Hematopoietic multipotent progenitor cell treated with erythropoietin and hydrocortisone succinate and interleukin-3 and kit ligand, for 8 days (in vitro differentiated cells): ENCODE measurements at places on chromosomes 1 and 21.

DNA sequence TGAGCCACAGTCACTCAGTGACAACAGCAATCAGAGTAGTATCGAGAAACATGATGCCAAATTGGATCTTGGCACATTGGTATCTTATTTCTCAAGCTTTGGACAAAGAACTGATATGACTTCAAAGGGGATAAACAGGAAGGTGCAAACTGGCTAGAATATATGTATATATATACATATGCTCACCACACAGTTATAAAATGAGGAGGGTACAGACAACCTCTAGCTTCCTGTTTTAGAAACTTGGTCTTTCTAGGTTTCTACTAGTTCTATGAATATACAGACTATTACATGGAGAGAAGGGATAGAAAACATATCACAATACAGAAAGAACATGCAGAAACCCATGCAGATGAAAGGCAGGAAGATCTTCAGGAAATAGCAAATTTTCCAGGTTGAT, 292.1 kb upstream of the SNX7 start:
- no peak for DNase-seq

DNA sequence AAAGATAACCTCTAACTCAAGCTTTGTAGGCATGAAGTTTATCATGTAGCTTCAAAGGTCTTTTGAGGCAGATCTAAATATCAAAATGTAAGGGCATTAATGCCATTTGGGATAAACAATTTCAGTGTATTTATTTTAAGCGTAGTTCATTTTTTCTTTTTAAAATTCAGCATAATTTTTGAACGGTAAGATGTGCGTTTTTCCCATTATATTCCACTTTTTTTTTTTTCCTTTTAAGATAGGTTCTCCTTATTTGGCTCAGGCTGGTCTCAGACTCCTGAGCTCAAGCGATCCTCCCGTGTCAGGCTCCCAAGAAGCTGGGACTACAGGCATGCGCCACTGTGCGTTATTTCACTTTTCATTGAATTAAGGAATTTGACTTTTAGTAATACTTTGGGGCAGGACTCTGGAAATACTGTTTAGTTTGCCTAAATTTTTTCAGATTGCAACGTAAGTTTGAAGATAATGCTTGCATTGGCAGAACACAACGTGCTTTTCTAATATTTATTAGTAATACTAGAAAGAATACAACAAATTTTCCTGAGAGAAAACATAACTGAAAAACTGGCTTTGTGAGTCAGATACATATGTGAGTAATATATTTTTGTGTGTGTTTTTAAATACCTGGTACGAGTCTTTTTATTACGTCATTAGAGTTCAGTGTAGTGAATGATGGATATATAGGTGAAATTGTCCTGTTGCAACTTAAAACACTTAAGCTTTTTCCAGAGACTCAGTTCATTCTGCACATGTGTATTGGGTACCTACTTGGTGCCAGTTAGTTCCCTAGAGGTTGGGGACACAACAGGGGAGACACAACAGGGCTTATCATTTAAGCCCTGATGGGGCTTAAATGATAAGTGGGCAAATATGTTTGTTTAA, 2.2 kb downstream of the RALGPS2 start:
- peak; percentile 57 for DNase-seq

- no peak for DNase-seq
Observed at GRCh38 chr1:2273401-2274090, 45.4 kb downstream of the SKI start.

GRCh38 chr21:38622827-38623209, 124.5 kb upstream of the ERG start:
- no peak for DNase-seq

- DNase-seq, result peak; percentile 66
Observed at GRCh38 chr21:14673649-14674048, 127.5 kb upstream of the SAMSN1 start.

GRCh38 chr1:58047265-58047858, 499.2 kb downstream of the OMA1 start:
- DNase-seq, result peak; percentile 37

GRCh38 chr1:154839691-154840090, 30.4 kb downstream of the KCNN3 start:
- no peak for DNase-seq
